ENCODE measurements at places on chromosomes 12 and 14.

- no peak for DNase-seq
Measured at GRCh38 chr12:98895086-98895651, 250.1 kb downstream of the APAF1 start.

DNA sequence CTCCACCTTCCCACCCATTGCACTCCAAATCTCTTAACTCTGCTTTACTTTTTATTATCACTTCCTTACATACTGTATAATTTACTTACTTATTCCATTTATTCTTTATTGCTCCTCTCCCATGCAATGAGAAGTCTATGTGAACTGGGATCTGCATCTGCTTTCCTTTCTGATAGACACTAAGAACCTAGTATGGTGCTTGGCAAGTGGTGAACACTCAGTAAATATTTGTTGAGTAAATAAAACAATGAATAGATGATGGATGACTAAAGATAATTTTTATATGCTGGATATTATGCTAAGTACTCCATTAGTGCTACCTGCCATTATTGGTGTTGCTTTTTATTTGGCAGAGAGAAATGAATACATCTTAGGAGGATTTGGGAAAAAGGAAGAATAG is 151.0 kb downstream of the TPH2 start:
- no peak for DNase-seq

- no peak for DNase-seq
Measured at GRCh38 chr12:78229591-78230101, 399.0 kb downstream of the NAV3 start.

DNA sequence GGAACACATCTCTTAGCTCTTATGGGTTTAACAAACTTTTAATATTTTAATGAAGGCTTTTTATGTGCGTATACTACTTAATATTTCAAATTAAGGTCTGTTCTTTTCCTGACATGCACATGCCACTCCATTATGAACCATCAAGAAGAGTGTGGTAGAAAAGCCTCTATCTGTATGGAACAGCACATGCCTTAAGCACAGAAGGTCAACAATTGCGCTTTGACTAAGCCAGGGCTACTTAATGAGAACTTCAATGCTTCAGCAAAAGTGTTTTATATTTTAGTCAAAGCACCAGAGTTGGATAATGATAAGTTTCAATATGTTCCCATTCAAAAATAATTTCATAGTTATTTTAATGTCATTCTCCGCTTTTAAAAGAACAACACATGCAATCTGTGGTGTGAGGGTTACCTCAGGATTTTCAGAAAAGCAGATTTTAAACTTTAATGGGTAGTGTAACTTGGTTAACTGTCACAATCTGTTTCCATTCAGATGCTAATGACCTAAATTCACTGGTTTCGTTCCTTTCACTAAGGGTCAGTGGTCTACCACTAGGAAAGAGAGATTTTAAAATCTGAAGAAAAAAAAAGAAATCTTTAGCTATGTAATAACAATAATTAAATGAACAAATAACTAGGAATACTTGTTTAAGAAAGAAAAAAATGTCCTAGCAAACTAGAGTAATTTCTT is 193.4 kb upstream of the NOVA1 start:
- DNase-seq, result no peak

GRCh38 chr12:1719139-1719538 is 28.3 kb downstream of the ADIPOR2 start:
- no peak for DNase-seq

DNA sequence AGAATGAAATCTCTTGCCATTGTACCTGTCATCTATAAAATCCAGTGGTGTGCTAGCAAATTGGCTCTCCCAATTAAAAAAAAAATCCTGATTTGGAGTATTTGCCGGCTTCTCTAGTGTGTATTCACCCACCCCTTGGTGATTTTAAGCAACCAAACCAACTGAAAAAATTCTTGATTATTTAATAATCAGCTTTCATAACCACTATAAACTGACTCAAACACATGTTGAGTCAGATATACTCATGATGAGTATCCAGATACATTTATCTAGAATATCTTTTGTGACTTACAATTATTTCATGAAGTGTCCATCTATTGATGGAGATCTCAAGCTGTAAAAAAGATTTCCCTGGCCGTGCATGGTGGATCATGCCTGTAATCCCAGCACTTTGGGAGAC is 205.4 kb downstream of the RASSF9 start:
- DNase-seq, result no peak

GRCh38 chr14:96624661-96625425 is 122.7 kb downstream of the PAPOLA start:
- DNase-seq, result no peak

DNA sequence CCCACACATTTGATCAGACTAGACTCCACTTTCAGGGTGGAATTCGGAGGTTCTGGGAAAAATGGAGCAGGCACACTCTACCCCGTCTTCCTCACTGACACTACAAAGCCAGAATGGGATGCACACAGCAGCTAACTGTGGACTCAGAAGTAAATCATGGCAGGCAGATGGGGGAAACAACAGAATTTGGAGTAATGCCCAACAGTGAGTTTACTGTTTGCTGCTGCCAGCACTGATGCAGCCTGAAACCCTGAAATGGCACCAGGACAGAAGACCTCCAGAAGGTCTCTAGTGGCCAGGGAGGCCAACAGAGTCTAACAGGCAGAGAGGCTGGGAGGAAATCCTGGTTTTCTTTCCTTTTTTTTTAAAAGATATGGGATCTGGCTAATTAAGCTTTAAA is 24.6 kb downstream of the KCTD10 start:
- no peak for DNase-seq

DNA sequence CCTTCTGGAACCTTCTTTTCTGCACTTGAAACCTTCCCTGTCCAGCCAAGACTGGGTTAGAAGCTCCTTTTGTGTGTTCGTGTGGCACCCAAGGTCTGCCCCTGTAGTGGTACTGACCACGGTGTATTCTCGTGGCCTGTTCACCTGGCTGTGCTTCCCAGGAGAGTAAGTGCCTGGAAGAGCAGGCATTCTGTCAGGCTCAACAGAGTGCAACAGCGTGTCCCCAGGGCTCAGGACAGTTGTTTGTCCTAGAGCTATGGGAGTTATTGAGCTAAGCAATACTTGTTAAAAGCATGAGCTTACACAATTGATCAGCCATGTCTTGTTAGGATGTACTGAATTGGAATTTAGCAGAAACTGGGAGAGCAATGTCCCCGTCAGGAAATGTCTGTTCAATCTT is 12.9 kb upstream of the SLC38A2 start:
- DNase-seq, result no peak

- DNase-seq, result no peak
Measured at GRCh38 chr12:120866108-120866507, 38.0 kb downstream of the SPPL3 start.

GRCh38 chr14:89444044-89444443 is 27.0 kb upstream of the FOXN3 start:
- no peak for DNase-seq

DNA sequence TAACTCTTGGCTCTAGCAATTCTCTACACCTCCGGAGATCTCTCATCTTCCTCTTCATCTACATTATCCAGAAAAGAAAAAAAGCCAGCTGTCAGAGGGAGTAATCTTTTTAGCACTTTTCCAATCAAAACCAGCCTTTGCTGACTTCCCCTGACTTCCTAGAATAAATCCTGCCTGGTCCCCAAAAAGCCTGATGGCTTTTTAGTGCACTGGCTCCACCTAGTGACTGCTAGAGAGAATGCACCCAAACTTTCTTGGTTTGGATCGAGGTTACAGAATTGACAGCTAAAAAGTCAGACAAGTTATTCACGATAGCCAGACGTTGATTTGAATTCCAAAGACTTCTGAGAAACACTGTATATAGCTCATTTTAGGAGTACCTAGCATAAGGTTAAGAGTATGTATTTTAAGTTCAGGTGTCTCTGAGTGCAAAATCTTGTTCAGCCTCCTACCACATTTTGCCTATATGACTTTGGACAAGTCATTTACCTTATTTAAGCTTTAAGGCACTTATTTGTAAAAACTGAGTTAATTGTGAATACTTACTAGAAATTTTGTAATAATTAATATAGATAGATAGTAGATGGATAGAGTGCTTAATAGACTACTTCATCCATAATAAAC is 185.7 kb upstream of the GRIN2B start:
- no peak for DNase-seq

DNA sequence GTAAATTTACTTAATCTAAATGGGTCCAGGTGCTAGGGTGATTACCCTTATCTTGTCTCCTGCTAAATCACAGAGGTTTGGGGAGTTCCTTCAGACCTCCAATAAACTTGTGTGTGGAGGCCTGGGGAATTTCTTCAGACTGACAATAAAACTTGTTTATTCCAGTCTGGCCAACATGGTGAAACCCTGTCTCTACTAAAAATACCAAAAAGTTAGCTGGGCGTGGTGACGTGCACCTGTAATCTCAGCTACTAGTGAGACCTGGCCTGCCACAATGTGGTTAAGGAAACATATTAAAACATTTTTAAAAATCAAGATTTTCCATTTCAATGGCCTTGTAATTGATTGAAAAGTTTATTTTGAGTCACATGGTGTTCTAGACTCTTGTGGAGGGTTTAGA is 126.9 kb upstream of the FGD4 start:
- no peak for DNase-seq

GRCh38 chr12:6635856-6636531 is at the start of gene LPAR5:
LPAR5 (minus strand) TSS chr12:6635959; CDS start chr12:6621248, 14,711 bp downstream.
- DNase-seq, result no peak

DNA sequence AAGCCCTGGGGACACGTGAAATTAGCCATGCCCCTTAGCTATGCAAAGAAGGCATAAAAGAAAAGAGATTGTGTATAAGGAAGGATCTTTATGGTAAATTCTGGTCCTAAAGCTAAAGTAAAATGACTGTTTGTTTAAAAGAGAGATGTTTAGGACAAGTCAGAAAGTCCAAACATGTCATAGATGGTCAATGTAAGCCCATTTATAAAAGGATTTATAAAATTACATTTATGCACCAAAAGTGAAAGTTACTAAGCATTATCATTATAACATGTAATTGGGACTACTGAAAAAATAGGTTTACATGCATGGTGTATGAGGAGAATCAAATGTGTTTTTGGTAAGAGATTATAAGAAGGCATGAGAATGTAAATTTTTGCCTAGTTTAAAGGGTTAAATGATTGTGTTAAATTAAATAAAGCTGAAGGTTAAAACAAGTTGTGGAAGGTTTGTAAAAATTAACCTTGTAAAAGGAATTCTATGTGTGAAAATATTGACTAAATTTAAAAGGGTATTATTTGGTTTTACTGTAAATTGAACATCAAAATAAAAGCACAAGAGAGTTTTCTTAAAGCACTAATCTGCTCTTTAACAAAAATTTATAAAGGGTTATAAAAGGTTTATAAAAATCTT is 50.4 kb upstream of the TSPAN8 start:
- no peak for DNase-seq

DNA sequence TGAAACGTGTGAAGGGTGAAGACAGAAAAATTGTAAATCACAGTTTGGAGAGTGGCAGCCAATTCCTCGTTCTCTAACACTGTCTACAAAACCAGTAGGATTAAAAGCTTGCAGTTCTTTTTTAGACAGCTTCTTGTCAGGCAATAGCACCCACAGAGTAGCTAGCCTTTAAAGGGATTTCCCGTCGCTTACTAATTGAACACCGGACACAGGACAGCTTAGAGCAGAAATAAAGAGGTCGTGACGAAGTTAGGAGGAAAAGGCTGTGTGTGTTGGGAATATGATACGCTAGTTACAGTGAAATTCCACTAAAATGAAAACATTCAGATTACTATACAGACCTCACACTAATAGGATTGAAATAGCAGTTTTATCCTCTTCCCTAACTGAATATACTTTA is 149.1 kb upstream of the FLRT2 start:
- no peak for DNase-seq

DNA sequence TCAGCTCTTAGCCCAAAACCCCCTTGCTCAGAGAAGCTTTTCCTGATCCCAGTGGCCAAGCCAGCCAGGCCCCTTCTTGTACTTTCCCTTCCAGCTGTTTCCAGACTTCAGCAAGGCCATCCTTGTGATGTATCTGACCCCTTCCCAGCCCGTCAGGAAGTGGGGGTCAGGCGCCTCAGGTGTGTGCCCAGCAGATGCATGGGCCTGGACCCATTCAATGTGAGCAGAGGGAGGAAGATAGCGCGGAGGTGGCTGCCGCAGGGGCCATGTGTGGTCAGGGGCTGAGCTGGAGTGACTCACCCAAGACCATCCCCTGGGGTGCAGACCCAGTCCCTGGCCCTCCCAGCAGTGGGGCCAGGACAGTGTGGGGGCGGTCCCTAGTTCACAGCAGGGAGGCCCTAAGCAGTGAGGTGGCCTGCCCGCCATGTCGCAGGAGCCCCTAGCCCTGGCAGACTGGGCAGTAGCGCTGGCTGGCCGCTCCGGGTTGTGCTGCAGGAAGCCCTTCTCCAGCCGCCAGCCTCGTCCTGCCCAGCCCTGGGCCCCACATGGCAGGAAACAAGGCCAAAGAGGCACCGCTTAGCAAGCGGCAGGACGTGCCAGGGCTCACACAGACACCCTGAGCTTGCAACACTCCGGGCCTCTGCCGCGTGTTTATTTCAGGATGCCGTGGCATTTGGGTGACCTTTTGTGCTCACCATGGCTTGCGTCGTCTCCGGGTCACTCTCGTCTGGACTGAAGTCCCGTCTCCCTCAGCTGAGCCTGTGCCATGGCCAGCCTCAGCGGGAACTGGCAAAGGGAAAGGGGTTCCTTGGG is 12.0 kb downstream of the ADSS1 start:
- peak; percentile 93 for DNase-seq

GRCh38 chr12:21879312-21879711 is 61.9 kb downstream of the ABCC9 start:
- DNase-seq, result no peak

DNA sequence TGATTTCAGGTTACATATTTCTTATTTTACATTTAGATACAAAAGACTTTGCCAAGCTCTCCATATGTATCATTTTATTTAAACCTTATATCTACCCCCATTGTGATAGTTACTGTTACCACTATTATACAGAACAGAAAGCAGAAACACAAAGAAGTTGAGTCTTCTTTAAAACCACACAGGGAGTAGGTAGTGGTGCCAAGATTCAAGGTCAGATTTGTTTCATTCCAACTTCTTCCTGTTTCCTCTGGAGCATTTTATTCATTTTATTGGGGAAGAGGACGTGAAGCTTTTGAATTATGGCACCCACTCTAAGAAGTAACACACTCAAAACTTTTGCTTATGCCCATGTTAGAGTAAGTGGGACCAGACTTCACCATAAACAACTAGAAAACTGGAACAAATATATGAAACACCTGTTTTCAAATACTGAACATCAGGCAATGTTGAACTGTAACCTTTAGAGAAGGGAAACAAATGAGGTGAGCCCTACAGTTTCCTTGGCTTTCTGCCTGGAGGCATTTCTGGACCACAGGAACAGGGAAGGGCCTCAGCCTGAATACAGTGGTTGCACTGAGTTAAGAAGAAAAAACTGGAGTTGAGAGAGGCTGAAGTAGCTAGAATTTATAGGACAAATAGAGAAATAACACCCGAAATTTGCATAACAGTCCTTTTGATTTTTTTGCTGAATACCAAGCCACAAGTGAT is 160.4 kb upstream of the SSTR1 start:
- DNase-seq, result no peak

- DNase-seq, result no peak
Measured at GRCh38 chr12:111450676-111451075, 45.0 kb downstream of the SH2B3 start.

DNA sequence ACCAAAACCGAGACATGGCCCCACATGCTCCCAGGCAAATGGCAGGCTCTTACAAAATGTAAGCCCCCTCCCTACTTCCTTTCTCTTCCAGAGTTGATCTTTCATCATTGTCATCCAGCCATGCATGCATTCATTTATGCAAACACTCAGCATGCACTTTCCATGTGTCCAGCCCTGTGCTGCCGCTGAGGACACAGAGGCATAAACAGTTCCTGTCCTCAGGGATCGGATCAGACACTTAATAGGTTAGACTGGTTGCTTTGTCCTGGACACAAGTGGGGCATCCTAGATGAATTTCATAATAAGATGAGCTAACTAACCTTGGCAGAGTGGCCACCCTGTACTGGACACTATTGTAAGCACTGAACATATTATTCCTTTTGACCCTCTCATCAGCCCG is 23.1 kb downstream of the PRIMA1 start:
- DNase-seq, result no peak
